Uterus (tissue), 4 donors: ENCODE measurements at places on chromosomes 12 and 14. TPM values are rescaled to one million over a fixed set of nuclear protein-coding genes. Genes with fewer than 3 reads are reported as not detected.

FOXM1 gene
- not detected for total RNA-seq

DNA sequence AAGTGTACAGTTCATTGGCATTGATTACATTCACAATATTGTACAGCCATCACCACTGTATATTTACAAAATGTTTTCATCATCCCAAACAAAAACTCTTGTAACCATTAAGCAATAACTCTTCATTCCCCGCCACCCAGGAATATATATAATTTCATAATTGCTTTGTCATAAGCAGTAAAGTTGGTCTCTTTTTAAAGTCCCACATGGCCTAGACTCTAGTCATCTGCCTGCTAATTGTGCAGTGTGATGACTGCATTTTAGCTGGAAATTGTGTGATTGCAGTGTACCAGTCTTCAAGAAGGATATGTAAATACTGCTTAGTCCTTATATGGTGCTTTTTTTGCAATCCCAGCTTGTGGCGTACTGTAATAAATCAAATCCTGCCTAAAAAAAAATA lies 75.1 kb upstream of the ATP2A2 start:
- H3K27ac ChIP-seq: no peak overlapping the region

GLT8D2 gene
- 2.6 TPM for total RNA-seq

GRCh38 chr14:78152201-78153063 lies 17.7 kb upstream of the NRXN3 start:
- DNase-seq: no peak
- no peaks in the 10 kb centered on the region for H3K4me1 ChIP-seq
- H3K4me3 ChIP-seq: no peak overlapping the region
- H3K27me3 ChIP-seq: no peaks in the 10 kb centered on the region
- no peak overlapping the region for H3K27ac ChIP-seq

GRCh38 chr12:2892246-2892645 lies 1.6 kb downstream of the TULP3 start:
- no peak overlapping the region for H3K4me3 ChIP-seq
- no peak for DNase-seq
- no peaks in the 10 kb centered on the region for H3K4me1 ChIP-seq

CISTR gene
- not detected for total RNA-seq

- H3K27ac ChIP-seq: no peak overlapping the region
- no peaks in the 10 kb centered on the region for H3K4me1 ChIP-seq
- no peak overlapping the region for H3K4me3 ChIP-seq
- H3K36me3 ChIP-seq: no peaks in the 10 kb centered on the region
Measured at GRCh38 chr14:54493293-54493692, 4.5 kb upstream of the GMFB start.

DNA sequence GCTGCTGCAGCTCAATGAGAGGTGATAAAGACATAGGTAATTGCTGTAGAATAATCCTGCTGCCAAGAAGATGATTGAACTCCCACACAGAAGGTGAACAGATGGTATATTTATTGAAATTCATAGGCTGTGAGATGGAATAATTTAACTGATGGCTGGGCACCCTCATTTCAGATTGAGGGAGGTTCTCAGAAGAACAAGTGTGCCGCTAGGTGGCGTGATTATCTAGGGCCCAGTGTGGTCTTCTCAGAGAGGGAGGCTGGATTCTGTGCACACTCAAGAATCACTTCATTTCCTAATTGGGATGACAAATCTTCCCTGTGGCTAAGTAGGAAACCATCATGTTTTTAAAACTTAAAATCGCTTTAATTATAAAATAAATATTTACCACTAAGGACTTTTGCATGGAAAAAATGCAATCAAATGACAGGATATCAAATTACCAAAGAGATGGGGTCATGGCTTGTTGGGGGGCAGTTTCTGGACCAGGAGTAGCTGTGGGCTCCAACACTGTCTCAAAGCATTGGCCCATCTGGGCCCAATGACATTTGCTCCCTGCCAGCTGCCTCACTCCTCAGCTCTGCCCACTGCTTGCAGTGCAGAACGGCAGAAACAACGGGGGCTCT lies 132.3 kb downstream of the SNAPC1 start:
- no peaks in the 10 kb centered on the region for H3K4me1 ChIP-seq
- H3K27ac ChIP-seq: no peak overlapping the region
- no peaks in the 10 kb centered on the region for H3K36me3 ChIP-seq
- no peak overlapping the region for H3K4me3 ChIP-seq
- H3K27me3 ChIP-seq: no peaks in the 10 kb centered on the region
- DNase-seq: no peak

NYNRIN gene
- 4.9 TPM for total RNA-seq

DNA sequence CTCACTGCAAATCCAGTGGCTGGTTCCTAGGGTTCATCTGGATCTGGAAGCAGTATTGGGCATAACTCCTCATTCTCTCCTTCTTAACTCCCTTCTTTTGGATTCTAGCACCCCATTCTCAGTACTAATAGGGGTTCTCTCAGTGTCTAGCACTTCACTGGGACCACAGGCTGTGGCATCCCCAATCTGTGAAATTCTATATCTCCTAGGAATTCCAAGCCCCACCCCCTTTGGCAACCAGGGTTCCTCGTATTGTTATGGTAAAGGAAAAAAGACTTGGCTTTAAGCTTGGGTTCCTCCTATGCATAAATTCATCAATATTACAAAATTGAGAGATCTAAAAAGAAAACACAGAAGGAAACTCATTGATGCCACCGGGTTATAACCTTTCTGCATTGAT lies 45.0 kb upstream of the FBXO21 start:
- DNase-seq: no peak
- no peak overlapping the region for H3K4me3 ChIP-seq
- no peaks in the 10 kb centered on the region for H3K27me3 ChIP-seq
- H3K27ac ChIP-seq: no peak overlapping the region

DNA sequence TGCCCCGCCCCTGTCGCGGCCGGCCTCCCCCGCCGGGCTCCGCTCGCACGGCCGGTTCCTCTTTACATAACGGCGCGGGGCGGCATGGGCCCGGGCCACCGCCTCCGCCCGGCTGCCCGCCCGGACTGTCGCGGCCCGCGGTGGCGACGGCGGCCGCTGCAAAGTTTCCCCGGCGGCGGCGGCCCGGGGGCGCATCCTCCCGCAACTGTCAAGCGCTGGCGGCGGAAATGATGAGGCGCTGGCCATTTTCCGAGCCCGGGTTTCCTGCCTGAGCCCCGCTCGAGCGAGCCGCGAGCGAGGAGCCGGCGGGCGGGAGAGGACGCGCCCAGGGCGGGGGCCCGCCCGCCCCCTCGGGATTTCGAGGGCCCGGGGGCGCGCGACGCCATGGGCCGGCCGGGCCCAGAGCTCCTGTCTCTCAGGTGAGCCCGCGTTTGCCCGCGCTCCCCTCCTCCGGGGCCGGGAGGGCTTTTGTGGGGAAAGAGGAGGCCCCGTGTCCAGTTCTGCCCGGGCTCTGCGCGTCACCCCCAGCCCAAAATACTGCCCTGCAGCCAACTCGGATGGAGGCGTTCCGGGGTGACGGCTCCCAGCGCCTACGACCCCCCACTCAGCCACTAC lies at the start of gene SH2B3:
Gene SH2B3 (plus strand): TSS at position 65 of the 615 bp plus-strand sequence. CDS start 12,223 bp downstream, outside the sequence.
- no peaks in the 10 kb centered on the region for H3K36me3 ChIP-seq
- H3K4me3 ChIP-seq: peak within 1 kb of the TSS; percentile 74
- peak; percentile 78 for DNase-seq
- no peaks in the 10 kb centered on the region for H3K27me3 ChIP-seq
- H3K4me1 ChIP-seq: no peaks in the 10 kb centered on the region

DNA sequence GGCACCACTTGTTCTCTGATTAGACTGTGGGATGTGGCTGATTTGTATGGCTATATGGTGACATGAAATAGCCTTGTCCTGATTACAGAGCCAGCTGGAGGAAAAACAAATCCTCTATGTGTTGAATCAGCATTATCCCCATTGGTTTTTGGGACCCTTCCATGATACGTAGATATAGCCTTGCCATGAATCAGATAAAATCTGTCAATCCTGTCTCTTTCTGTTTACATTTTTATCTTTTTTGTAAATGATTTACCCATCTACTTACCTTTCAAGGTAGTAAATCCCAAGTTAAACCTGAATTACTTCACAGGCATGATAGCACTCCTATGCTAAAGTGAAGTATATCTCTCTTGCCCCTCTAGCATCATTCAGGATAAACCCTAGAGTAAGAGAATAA lies 789.3 kb downstream of the TMTC2 start:
- no peak overlapping the region for H3K4me3 ChIP-seq
- no peak for DNase-seq
- H3K36me3 ChIP-seq: no peaks in the 10 kb centered on the region
- H3K27ac ChIP-seq: no peak overlapping the region
- no peaks in the 10 kb centered on the region for H3K27me3 ChIP-seq

TESPA1 gene
- total RNA-seq: 1.4 TPM

GRCh38 chr14:81946375-81946774 lies 412.7 kb upstream of the SEL1L start:
- no peak overlapping the region for H3K4me3 ChIP-seq
- no peak overlapping the region for H3K27ac ChIP-seq
- no peaks in the 10 kb centered on the region for H3K36me3 ChIP-seq
- no peaks in the 10 kb centered on the region for H3K4me1 ChIP-seq
- no peak for DNase-seq

GRCh38 chr14:73188501-73188911 lies 48.8 kb upstream of the PAPLN start:
- no peak for DNase-seq
- no peaks in the 10 kb centered on the region for H3K4me1 ChIP-seq
- H3K27me3 ChIP-seq: no peaks in the 10 kb centered on the region
- H3K36me3 ChIP-seq: no peaks in the 10 kb centered on the region

GRCh38 chr14:55508676-55509075 lies 68.3 kb upstream of the TBPL2 start:
- no peaks in the 10 kb centered on the region for H3K36me3 ChIP-seq
- no peak overlapping the region for H3K4me3 ChIP-seq
- H3K27me3 ChIP-seq: no peaks in the 10 kb centered on the region
- no peak for DNase-seq
- no peaks in the 10 kb centered on the region for H3K4me1 ChIP-seq

GRCh38 chr12:57063991-57064685 lies 14.2 kb upstream of the MYO1A start:
- peak overlapping the region; percentile 29 for H3K27ac ChIP-seq
- DNase-seq: no peak
- H3K27me3 ChIP-seq: no peaks in the 10 kb centered on the region
- no peaks in the 10 kb centered on the region for H3K4me1 ChIP-seq
- H3K36me3 ChIP-seq: no peaks in the 10 kb centered on the region
- no peak overlapping the region for H3K4me3 ChIP-seq

DNA sequence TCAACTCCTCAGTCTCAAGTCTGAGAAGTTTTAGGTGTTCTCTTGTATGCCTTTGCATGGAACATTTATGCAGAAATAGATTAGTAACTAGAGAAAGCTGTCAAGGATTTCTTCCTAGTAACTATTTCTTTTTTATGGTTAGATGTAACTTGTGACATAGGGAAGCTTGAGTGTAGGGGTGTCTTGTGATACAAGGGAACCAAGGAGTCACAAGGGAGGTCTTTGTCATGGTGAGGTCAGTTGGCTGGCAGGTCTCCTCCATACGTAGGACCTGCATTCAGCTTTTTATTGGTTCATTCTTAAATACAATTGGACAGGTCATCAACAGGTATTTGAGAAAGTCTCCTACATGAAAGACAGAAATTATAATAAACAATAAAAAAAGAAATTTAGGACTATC lies 394.0 kb upstream of the CCDC196 start:
- no peak for DNase-seq
- H3K27me3 ChIP-seq: no peaks in the 10 kb centered on the region

TBC1D30 gene
- total RNA-seq: 6.7 TPM

GRCh38 chr12:47385653-47386052 lies 305.9 kb upstream of the AMIGO2 start:
- no peaks in the 10 kb centered on the region for H3K27me3 ChIP-seq
- no peaks in the 10 kb centered on the region for H3K4me1 ChIP-seq
- no peak for DNase-seq

DNA sequence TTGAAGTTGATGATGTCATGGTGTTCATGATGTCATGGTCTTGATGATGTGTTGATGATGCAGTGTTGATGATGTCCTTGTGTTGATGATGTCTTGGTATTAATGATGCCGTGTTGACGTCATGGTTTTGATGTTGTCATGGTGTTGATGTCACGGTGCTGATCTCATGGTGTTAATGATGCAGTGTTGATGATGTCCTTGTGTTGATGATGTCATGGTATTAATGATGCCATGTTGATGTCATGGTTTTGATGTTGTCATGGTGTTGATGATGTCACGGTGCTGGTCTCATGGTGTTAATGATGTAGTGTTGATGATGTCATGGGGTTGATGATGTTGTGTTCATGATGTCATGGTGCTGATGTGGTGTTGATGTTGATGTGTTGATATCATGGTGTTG lies 48.0 kb upstream of the RIMBP2 start:
- no peak for DNase-seq
- no peak overlapping the region for H3K27ac ChIP-seq
- no peak overlapping the region for H3K4me3 ChIP-seq
- no peaks in the 10 kb centered on the region for H3K36me3 ChIP-seq
- no peaks in the 10 kb centered on the region for H3K27me3 ChIP-seq

GRCh38 chr14:73462048-73462715 lies 3.8 kb upstream of the NUMB start:
- H3K27ac ChIP-seq: no peak overlapping the region
- no peaks in the 10 kb centered on the region for H3K27me3 ChIP-seq
- DNase-seq: peak; percentile 26
- H3K4me3 ChIP-seq: no peak overlapping the region

DNA sequence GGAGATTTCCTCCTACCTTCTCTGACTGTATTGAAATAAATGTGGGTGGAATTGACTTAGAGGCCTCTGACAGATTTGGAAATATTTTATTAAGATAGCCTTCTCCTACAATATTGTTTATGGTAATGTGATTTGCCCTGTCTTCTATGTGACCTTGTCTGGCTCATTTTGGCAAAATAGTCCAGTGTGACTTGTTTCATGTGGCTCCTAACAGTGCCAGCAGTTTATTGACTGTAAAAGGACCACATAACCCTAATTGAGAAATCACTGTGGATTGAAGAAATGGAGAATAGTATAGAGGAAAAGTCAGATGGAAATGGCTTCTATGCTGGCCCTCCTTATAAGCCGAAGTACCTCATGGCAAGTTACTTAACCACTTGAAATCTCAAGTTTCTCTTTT lies 170.9 kb upstream of the PTPRQ start:
- no peaks in the 10 kb centered on the region for H3K36me3 ChIP-seq
- no peaks in the 10 kb centered on the region for H3K27me3 ChIP-seq
- H3K27ac ChIP-seq: no peak overlapping the region

FOXA1 gene
- total RNA-seq: not detected

DNA sequence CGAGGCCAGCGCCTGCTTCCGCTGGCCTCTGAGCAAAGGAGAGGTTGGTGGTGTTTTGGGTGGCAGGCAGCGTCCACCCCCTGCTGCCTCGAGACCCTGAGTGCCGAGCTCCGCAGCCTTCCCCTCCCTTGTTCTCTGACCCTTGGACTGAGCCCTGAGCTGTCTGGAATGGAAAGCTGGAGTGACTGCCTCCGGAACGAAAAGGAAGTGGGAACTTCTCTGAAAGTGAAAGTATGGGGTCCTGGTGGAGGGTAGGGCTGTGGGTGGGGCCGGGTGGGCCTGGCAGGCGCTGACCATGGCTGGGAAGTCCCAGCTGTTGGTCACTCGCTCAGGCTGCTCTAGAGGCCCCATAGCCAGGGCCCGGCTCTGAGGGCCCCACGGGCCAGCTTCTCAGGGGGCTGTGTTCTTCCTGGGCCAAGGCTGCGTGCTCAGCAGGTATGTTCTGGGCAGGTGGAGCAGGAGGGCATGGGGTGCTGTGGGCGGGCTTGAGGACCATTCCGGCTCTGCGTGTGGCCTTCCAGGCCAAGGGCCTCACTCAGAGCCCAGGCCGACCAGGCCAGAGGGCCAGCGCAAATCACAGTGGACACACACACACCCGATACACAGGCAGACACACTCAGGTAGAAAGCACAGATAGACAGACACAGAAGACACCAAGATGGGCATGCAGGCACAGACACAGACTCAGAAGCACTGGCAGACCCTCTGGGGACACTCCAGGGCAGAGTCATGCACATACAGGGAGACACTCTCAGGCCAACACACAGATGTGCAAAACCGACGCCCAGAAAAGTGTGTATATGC lies at the start of gene EXOC3L4:
Gene EXOC3L4 (plus strand): TSS at position 320 of the 804 bp plus-strand sequence. CDS start 5,495 bp downstream, outside the sequence.
- H3K4me3 ChIP-seq: no peak within 1 kb of the TSS
- no peak for DNase-seq
- no peaks in the 10 kb centered on the region for H3K36me3 ChIP-seq
- H3K27ac ChIP-seq: peak within 1 kb of the TSS; percentile 38
- H3K4me1 ChIP-seq: no peaks in the 10 kb centered on the region
- H3K27me3 ChIP-seq: no peaks in the 10 kb centered on the region
